Inflammatory macrophage (primary cell): ENCODE measurements at places on chromosomes 5 and 9.
A peak's percentile ranks its signal among the peaks of the same experiment; 100 is the strongest.

DNA sequence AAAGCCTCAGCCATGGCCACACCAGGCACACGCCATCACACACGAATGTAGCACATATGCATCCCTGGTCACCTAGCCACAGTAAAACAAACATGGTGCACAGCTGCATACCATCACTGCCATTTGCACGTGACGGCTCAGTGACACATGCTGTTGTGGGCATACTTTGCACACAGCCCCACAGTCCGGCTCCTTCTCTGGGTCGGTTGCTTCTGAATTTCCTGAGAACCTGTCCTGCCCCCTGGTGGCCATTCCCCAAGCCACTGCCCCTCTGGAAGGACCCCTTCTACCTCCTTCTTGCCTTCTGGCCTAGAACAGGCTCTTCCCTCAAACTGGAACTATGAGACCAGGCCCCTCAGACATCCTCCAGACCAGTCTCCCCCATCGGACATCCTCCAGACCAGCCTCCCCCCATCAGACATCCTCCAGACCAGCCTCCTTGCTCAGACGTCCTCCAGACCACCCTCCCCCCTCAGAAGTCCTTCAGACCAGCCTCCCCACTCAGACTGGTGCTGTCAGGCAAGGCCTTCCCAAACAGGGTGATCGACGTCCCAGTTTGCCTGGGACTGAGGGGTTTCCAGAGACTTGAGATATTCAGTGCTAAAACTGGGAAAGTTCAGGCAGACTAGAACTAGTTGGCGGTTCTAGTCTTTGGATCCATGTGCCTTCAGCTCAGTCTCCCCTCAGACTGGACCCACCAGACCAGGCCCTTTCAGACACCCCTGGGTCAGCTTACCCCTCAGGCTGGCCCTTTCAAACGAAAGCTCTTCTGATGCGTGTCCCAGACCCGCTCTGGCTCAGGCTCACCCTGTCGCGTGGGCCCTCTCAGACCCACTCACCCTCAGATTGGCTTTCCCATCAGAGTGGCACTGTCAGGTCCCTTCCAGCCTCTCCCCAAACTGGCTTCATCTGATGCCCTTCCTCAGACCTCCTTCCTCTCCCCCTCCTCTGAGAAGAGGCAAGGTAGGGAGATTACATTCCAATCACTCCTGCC, 24.3 kb upstream of the ENHO start:
- peak; percentile 70 for DNase-seq

- no peak for DNase-seq
Measured at GRCh38 chr9:18785604-18786003, 247.4 kb downstream of the SAXO1 start.

- no peak for DNase-seq
Measured at GRCh38 chr5:24320643-24321042, 324.1 kb downstream of the CDH10 start.

GRCh38 chr5:160036884-160037283, 27.9 kb downstream of the TTC1 start:
- DNase-seq, result no peak

GRCh38 chr5:14270209-14270702, 127.1 kb downstream of the TRIO start:
- peak; percentile 43 for DNase-seq

GRCh38 chr5:213803-214395, 4.1 kb downstream of the CCDC127 start:
- DNase-seq, result no peak

DNA sequence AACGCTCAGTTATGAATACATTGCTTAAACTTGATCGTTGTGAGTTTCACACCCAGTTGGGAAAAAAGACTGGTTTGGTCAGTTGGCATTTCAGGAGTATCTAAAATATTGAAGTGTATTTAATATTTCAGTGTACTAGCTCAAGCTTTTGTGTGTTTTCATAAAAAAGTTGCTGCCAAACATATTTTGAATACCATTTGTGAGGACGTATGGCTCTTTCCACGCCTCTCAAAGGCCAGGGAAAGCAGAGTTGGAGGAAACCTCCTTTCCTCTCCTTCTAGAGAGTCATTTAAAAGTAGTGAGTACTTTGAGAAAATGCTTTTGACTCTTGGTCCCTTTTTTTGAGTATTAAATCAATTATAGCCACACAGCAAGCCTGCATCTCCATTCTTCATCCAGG, 43.2 kb upstream of the ANKRD33B start:
- no peak for DNase-seq

- no peak for DNase-seq
Measured at GRCh38 chr5:142420561-142421227, 95.9 kb upstream of the SPRY4 start.
